NCI-H1048 (cell line): ENCODE measurements at places on chromosomes 2 and 18.

DNA sequence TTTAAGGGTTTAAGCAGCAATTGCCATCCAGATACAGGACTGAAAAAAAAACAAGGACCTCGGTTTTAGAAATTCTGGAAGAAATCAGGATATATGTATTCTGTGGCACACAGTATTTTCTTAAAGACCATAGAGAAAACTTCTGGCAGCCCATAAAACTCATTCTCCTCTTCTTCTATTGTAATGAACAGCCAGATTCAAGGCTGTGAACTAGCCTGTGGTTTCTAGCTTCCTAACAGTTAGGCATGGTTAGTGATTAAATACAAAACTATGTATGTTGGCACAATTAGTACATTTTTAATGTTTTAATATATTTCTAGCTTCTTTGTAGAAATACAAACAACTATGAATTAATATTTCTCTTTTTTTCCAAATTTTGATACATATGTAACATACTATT is 555.7 kb downstream of the DSC3 start:
- DNase-seq: no peak

GRCh38 chr2:20617892-20618467 is 32.9 kb downstream of the HS1BP3 start:
- DNase-seq: no peak

DNA sequence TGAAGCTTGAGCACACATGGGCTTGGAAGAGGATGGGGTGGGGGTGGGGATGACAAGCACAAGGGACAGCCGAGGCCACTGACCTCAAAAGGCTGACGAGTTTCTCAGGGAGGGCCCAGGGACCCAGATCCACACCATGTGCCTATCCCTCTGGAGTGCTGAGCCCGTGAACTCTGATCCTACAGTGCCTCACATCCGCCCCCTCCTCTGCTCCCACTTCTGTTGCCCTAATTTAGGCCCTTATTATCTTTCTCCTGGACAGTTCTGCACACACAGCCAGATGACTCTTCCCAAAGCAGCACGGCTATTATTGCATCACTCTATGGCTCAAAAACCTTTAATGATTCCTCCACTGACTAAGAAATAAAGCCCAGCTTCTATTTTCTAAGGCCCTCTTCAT is 24.8 kb downstream of the CYRIA start:
- no peak for DNase-seq

GRCh38 chr2:47186351-47186750 is 31.2 kb upstream of the STPG4 start:
- DNase-seq: no peak

GRCh38 chr2:557635-558301 is 119.4 kb downstream of the TMEM18 start:
- no peak for DNase-seq

DNA sequence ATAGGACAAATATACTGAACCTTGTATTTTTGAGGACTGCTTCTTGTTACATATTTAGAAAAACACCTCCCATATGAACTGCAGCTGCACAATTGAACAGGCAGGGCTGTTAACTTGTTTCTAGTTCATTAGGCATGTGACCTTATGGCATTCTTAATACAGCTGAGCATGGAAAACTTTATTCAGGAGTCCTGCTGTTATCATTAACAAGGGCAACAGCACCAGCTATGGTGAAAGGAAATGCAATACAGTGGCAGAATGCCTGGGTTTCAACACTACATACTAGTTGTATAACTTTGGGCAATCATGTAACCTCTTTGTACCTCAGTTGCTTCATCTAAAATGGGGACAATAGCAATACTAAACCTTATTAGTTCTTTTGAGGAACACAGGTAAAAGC is 71.8 kb downstream of the GDF7 start:
- DNase-seq: no peak

DNA sequence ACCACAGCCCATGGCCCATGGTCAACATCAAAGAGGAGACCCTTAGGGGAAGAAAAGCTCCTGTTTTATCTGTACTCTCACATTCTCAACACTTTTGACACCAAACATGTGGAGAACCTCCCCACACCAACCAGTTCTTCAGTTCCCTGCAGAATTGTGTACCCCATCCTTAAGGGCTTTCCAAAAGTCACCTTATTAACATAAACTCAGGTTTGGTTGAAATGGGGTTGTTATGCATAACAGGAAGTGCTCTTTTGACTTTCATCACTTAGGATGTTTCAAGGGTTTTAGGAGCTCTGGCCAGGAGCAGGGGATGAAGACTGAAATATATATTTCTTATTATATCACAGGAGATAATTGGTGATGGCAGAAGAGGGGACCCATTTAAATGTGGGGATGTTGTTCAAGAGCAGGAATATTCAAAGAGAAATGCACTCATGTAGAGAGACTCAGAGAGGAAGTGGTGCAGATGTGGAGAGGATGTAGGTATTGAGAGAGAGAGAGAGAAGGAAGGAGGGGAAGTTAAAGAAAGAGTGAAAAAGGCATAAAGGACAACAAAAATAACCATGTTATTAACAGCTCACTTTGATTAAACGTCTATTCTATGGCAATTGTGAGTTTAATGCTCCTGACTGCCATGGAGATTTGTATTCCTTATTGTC is 35.2 kb downstream of the SP140L start:
- no peak for DNase-seq

GRCh38 chr2:69353360-69353759 is 33.7 kb downstream of the GFPT1 start:
- DNase-seq: no peak

DNA sequence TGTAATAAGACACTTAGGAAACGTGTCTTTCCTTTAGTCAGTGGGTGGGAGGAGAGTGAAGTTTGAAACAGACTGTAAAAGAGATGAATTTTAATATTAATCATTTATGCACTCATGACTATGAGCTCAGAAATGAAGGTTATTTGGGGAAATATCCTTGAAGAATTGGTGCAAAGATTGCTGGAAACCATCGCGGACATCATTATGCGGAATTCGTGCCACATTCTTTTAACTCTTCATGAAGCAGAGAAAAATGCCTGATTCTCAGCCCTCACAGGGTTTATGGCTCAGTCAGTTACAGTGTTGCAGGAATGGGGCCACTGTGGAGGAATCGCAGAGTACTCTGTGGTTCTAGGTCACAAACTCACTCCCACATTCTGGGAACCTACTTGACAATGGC is 109.7 kb downstream of the RGPD3 start:
- no peak for DNase-seq

- DNase-seq: no peak
Observed at GRCh38 chr2:230124235-230124634, 55.5 kb upstream of the SLC16A14 start.

DNA sequence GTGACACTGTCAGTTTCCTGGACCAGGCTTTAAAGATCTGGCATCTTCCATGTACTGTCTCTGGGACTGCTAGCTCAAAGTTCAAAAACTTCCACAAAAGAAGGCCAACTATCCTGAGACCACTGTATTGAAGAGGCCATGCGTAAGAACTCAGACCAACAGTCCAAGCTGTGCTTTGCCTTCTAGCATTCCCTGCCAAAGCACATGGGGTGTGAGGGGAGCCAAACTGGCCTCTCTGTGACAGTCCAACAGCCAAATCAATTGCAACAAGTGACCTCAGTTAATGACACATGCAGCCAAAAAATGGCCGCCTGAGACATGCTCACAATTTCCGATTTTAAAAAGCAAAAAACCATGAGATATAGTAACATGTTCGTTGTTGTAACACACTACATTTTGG is 160.3 kb upstream of the CDH19 start:
- no peak for DNase-seq

GRCh38 chr2:10047616-10048500 is 4.5 kb downstream of the KLF11 start:
- no peak for DNase-seq

GRCh38 chr2:52473526-52473925 is 1294.1 kb upstream of the CHAC2 start:
- no peak for DNase-seq

- DNase-seq: no peak
Observed at GRCh38 chr2:197606180-197606579, 69.2 kb downstream of the RFTN2 start.

DNA sequence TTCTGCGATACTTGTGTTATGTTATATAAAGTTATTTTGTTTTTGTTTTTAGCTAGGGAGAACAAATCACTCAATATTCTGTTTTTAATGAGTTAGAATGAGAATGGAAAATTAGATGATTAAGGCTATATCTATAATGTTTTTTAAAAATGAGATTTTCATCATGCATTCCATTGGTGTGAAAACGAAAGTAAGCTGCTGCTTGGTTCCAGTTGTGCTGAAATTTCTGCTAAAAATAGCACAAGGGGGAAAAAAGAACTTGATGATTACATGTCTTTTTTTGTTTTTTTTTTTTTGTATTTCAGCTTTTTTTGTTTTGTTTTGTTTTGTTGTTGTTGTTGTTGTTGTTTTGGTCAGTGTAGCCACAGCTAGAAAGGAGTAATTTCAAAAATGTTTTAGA is 242.6 kb upstream of the KCNJ3 start:
- no peak for DNase-seq

DNA sequence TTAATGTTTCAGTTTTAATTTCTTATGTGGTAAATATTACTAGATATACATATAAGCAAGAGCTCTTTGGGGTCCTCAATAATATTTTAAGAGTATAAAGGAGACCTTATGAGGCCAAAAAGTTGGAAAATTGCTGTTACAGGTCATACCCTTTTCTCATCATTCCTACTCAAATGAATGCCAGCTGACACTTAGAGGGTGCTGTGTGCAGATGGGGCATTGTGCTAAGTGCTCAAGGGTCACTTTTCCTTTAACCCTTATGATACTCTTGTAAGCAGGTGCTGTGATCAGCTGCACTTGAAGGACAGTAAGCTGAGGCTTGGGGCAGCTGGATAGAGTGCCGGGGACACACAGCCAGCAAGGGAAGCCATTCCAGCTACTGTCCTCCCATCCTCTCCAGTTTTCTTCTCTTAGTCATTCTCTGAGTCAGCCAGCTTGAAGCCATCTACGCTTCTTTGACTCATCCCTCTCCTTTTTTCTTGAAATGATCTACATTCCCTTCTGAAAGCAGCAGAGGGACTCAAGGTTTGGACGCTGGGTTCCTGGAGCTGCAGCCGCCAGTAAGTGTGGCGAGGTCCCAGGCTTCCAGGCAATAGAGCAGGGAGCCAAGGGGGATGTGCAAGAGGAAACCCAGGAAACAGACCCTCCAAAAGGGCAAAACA is 42.0 kb upstream of the CREB1 start:
- no peak for DNase-seq

- no peak for DNase-seq
Observed at GRCh38 chr2:231088754-231089153, 32.1 kb downstream of the PSMD1 start.

- no peak for DNase-seq
Observed at GRCh38 chr2:217631115-217631514, 371.7 kb downstream of the TNS1 start.

DNA sequence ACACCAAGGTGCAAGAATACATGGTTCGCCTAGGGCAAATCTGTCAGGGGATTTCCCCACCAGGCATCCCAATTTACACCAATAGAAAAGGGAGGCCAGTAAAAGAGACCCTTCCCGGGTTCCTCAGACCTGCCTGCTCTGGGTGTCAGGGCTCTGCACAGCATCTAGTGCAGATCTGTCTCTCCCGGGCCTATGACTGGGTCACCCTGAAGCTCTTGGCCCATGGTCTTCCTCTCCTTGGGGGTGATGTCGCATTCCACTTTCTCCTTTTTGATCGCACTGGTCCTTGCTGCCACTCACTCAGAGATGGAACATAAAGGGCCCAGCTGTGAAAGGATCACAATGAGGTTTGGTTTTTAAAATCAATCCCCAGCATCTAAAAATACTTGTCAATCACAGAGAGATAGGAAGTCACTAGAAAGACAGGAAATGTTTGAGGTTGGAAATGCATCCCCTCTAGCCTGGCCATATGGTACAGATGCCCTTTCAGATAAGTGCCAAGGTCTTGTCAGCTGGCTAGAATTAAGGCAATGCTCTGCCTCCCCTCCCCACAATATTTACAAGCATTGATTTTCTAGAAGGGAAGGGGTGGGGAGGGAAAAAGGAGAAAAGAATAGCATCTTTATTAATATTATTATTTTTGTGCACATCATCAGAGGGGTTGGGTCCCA is 34.9 kb upstream of the AFTPH start:
- no peak for DNase-seq

DNA sequence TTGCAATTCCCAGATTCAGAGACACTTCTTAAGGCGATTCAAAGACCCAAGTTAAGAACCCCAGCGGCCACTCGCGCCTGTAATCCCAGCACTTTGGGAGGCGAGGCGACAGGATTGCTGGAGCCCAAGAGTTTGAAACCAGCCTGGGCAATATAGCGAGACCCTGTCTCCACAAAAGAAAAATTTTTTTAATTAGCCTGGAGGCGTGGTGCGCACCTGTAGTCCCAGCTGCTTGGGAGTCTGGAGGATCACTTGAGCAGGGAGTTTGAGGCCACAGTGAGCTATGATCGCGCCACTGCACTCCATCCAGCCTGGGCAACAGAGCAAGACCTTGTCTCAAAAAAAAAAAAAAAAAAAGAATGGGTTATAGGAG is 585 bp upstream of the ANAPC1 start:
- DNase-seq: no peak

DNA sequence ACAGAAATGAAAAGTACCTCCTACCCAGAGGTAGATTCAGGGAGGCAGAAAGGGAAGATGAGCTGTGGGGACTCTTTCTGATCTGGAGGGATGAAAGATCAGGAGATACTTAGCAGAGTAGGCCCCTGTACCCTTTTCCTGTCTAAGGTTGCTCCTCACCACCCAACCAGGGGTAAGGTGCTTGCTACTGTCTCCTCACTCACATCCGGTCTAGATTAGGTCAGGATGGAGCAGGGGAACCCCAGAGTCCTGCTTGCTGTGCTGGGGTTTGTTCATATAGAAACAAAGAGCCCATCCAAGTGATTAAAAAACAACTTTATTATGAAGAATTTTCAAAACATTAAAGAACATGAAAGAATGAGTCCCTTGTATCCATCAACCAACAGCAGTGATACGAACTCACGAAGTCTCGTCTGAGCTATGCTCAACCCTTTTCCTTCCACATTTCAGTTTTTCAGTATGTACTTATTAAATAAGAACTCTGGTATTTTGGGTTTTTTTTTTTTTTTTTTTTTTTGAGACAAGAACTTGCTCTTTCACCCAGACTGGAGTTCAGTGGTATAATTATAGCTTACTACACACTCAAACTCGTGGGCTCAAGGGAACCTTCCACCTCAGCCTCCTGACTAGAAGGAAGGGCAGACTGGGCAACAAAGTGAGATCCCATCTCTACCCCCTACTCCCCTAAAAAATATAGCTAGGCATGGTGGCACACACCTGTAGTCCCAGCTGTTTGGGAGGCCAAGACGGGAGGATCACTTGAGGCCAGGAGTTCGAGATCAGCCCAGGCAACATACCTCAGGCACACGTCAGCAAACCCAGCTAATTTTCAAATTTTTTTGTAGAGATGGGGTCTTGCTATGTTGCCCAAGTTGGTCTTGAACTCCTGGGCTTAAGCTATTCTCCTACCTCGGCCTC is 28.5 kb upstream of the MCFD2 start:
- DNase-seq: no peak

- DNase-seq: no peak
Observed at GRCh38 chr18:59954241-59954640, 54.4 kb downstream of the PMAIP1 start.
